ENCODE measurements at places on chromosomes 2 and 18. TPM values are rescaled to one million over a fixed set of nuclear protein-coding genes. Genes with fewer than 3 reads are reported as not detected.

- no peak for DNase-seq
These were observed 23.8 kb downstream of the ANKAR start for GRCh38 chr2:189698020-189698887.

DNA sequence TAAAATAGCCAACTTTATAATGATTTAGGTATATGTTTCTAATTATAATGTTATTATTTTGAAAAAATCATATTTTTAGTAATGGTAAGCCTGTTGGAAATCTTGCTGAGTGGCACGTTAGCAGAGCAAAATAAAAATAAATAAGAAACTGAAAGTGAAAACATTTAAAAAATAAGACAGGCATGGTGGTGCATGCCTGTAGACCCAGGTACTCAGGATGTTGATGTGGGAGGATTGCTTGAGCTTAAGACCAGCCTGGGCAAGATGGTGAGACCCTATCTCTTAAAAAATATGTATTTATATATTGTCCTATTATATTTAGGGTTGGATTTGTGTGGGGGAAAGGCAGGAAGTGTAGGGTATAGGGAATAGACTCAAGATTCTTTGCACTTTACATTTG lies 15.8 kb upstream of the ANKRD12 start:
- no peak for DNase-seq

DNA sequence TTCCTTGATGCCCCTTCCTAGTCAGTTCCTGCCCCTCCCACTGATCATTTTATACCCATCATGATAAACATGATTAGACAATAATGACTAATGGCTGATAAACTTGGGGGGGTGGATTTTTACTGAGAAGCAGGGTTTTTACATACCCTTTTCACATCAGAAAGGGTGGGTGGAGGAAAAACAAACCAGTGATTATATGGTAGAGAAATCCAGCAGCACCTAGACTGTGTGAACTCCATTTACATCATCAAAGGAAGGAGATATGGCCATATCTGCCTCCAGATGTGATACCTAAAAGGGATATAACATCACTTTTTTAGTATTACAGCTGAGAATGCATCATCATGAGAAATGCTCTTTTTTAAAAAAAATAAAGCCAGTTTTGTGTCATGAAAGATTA lies 89.9 kb downstream of the ANKRD12 start:
- DNase-seq = no peak

GRCh38 chr2:173472112-173472511 lies 117.4 kb downstream of the CDCA7 start:
- DNase-seq = no peak

DNA sequence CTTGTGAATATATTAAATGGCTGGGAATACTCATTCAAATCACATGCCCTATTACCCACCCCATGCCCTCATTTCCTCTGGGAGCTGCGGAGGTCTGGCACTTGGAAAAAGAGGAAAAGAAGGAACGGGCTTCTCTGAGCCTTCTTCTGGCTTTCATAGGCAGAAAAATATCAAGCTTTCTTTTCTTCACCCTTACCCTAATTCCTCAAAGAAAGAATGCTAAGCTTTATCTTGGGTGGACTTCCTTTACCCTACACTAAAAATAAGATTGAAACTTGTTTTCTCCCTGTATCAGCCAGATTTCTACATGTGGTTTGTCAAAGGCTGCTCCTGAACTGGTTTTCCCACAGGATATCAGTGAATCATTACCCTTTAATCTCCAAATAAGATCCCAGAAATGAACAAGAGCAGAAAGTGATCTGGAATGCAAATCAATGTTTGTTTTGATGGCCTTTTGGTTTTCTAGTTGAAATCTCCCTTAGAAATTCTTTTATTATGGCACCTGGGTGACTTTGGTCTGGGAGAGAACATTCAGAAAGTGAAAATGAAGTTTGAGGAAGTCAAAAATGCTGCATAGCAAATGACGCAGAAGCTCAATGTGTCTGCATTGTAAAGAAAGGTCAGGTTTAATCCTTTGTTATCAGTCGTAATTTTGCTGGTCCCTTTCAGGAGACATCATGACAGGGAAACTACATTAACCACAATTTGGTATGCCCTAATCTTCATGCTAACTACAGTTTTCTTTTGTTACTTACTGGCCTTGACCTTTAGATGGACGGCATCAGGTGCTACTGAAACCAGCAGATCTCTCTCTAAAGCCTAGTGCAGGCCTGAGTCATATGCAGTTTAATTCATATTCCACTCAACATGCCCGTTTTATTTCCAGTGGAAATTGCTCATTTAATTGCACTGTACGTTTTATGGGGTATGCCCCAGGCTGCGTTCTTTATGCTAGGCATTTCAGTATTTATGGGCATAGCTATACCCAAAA lies 46.6 kb upstream of the HNRNPA3 start:
- no peak for DNase-seq

DNA sequence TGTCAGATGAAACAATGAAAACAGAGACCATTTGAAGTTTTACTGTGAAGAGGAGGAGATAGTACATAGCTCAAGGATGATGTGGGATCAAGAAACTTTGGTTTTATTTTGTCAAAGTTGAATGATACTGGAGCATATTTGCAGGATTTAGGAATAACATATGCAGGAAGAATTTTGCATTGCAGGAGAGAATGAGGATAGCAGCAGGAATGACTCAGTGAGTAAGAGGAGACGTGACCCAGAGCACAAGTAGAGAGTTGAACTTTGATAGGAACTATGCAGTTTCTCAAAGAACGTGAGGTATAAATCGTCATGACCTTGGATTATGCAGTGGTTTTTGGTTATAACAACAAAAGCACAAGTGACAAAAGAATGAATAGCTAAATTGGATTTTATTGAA lies 47.7 kb downstream of the MAPRE2 start:
- DNase-seq = no peak

DNA sequence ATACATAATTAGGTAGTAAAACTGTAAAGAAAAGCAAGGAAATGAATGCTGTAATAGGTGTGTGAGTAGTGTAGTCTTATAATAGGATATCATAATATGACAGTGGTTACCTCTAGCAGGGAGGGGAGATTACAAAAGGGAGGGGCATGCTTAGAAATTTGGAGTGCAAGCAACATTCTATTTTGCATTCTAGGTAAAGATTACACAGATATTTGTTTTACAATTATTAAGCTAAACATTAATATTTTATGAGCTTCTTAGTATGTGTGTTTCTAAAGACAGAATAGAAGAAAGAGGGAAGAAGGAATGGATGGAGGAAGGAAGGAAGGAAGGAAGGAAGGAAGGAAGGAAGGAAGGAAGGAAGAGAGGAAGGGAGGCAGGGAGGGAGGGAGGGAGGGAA lies 177.9 kb downstream of the PAX3 start:
- no peak for DNase-seq

- no peak for DNase-seq
These were observed 209.2 kb downstream of the ICOS start for GRCh38 chr2:204145791-204146190.

- DNase-seq = no peak
These were observed 871.8 kb upstream of the NRXN1 start for GRCh38 chr2:51903728-51904127.

- DNase-seq = no peak
These were observed 482.7 kb downstream of the DLGAP1 start for GRCh38 chr18:3972291-3972930.

DNA sequence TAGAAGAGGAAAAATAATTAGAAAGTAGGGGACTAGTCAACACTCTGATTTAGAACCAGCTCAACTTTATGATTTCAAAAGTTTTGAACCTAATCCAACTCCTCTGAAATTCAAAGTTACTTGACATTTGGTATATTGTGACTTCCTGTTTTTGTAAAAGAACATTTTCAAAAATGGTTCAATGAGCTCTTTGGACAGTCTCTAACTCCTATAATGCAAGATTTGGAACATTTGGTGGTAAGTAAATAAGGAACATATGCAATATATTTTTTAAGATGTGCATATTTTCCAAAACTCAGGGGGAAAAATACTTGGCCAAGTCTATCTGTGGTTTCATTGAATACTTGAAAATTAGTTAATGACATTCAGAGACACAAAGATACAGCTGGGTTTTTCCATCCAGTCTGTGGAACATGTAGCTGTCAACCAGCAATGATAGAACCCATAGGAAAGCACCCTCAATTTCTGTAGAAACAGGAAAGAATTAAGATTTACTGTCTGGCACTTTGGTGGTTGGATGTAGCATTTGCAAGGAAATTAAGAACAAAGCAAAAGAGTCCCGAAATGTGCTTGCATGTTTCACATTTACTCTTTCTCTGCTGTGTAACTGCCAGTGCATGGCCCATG lies 17.0 kb upstream of the ANKRD44 start:
- no peak for DNase-seq

GRCh38 chr18:24862201-24862816 lies 401.9 kb downstream of the HRH4 start:
- DNase-seq = no peak

DNA sequence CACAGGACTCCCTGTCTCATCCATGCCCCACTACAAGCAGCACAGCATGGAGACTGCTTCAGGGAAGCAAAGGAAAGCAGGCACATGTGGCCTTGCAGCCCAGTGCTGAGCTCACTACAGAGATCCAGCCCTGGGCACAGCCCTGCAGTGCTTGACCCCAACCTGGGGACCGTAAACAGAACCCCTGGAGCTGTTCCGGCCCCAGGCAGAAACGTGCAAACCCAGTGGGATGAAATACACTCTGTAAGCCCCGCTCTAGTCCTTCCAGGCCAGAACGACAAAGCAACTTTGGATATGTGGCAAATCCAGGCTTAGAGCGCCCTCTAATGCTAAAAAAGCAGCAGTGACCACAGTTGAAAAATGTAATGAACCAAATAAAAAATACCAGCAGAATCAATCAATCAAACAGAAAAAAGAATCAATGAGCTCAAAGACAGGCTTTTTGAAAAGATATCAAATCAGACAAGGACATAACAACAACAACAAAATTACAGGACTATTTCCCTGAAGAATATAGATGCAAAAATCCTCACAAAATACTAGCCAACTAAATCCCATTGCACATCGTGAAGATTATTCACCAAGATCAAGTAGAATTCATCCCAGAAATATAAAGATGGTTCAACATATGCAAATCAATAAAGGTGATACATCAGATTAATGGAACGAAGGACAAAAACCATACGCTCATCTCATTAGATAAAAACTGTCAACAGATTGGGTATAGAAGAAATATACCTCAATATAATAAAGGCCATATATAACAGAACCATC lies 45.6 kb downstream of the ZNF519 start:
- peak; percentile 11 for DNase-seq

GRCh38 chr18:12767580-12768155 lies 64.8 kb downstream of the PSMG2 start:
- no peak for DNase-seq

- no peak for DNase-seq
These were observed 88.7 kb downstream of the THADA start for GRCh38 chr2:43507137-43507536.

DNA sequence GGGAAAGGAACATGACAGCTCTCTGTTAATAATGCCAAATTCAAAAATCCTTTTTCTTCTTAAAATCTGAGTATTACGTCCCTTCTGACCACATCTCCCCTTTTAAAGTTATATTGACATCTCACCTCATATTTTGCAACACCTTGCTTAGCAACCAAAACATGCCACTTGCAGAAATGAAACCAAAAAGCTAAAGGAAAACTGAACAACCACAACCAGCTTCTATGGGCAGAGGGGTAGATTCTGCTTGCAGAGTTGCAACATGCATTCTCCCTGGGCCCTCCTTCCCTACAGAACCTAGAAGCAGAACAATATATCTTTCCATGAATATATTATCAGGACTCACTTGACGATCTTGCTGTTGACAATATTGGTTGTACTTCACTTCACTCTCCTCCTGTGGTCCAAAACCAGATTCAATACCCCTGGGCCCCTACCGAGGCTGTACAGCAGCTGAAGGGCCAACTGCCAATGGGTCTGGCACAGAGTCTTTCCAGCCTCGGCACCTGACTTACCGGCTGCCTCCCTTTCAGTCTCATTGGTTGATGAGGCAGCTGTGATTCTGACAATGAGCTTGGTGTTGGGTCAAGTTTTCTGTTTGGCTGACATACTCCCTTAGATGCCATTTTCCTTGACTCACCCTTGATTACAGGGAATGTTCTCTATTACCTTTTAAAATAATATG lies 616.6 kb downstream of the ZEB2 start:
- DNase-seq = no peak

GRCh38 chr2:16729335-16729734 lies 63.7 kb upstream of the CYRIA start:
- no peak for DNase-seq

- peak; percentile 77 for DNase-seq
These were observed 13.8 kb upstream of the SATB2 start for GRCh38 chr2:199471443-199472057.

DNA sequence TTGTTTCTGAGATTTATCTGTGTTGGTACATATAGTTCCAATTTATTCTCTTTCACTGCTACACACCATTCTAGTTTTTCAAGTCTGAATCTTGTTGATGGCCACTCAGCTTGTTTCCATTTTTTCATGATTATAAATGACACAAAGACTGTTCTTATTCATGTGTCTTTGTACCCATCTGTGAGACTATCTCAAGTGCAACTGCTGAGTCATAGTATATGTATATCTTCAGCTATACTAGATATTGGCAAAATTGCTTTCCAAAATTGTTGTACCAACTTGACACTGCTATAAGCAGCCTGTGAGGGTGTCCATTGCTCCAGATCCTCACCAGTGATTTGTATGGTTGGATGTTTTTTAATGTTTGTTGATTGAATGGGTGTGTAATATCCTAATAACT lies 37.2 kb upstream of the RTN4 start:
- no peak for DNase-seq

GRCh38 chr2:30663321-30663720 lies 143.9 kb downstream of the CAPN13 start:
- no peak for DNase-seq

Gene EHD3
- total RNA-seq = 3.0 TPM

Gene ASAP2
- 12.9 TPM for total RNA-seq

Gene LPIN1
- total RNA-seq = 19.4 TPM

Gene MSTN
- not detected for total RNA-seq

Gene NETO1
- total RNA-seq = not detected

Gene SRD5A2
- total RNA-seq = not detected

Gene C2orf72
- 0.41 TPM for total RNA-seq

Gene KRCC1
- 62.7 TPM for total RNA-seq

Gene EEF1B2
- total RNA-seq = 474 TPM

Gene ACMSD
- total RNA-seq = not detected

Gene SAP130
- 11.2 TPM for total RNA-seq

Gene CFC1
- total RNA-seq = not detected

Gene CHN1
- total RNA-seq = 35.8 TPM

Gene EFEMP1
- 283 TPM for total RNA-seq
